ENCODE measurements at places on chromosomes 16 and 17.

- no peak for DNase-seq
Observed at GRCh38 chr16:70651524-70651923, 5.2 kb downstream of the IL34 start.

GRCh38 chr17:49914096-49914490 lies 54.9 kb upstream of the DLX4 start:
- DNase-seq, result no peak

GRCh38 chr16:51545951-51546350 lies 394.9 kb upstream of the SALL1 start:
- DNase-seq, result no peak

GRCh38 chr16:66752379-66752778 lies 970 bp upstream of the DYNC1LI2 start:
- no peak for DNase-seq

GRCh38 chr17:37698132-37698910 lies 46.5 kb downstream of the HNF1B start:
- DNase-seq, result no peak

GRCh38 chr16:9850817-9851216 lies 331.4 kb downstream of the GRIN2A start:
- DNase-seq, result no peak
